ENCODE measurements at places on chromosomes 6 and 20.

GRCh38 chr6:130019326-130020072, 1.1 kb downstream of the L3MBTL3 start:
- DNase-seq, result no peak

- DNase-seq, result no peak
Measured at GRCh38 chr6:83221889-83222479, 28.8 kb downstream of the RWDD2A start.

DNA sequence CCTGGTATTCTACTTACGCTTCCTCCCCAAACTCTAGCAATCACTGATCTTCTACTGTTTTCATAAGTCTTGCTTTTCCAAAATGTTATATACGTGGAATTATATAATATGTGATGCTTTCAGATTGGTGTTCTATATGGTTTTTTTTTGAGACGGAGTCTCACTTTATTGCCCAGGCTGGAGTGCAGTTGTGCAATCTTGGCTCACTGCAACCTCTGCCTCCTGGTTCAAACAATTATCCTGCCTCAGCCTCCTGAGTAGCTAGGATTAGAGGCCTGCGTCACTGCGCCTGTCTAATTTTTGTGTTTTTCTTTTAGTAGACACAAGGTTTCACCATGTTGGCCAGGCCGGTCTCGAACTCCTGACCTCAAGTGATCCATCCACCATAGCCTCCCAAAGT, 10.9 kb upstream of the FAM83D start:
- no peak for DNase-seq

DNA sequence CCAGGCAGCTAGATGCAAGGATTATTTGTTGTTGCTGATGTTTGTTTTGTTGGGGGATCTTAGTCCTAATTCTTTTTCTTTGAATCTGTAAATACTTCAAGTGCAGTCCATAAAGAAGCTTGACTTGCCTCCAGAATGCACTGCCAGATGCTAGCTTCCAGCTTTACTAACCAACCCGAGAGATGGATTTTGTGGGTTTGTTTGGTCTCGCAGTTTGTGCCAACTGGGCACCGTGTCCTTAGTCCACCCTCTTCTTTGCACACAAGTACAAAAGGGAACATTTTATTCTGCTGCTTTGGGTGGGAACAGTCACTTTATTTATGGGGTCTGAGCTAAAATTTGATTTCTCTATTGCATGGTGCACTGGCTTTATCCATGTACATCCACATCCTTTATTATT, 212.0 kb downstream of the PLCB1 start:
- no peak for DNase-seq

DNA sequence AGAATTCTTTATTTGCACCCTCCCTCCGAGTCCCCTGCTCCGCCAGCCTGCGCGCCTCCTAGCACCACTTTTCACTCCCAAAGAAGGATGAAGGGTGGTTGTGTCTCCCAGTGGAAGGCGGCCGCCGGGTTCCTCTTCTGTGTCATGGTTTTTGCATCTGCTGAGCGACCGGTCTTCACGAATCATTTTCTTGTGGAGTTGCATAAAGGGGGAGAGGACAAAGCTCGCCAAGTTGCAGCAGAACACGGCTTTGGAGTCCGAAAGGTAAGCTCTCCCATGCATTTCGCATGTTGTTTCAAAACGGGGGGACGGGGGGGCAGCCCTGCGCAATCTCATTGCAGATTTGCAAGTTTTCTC, 357 bp downstream of the PCSK2 start:
- no peak for DNase-seq

GRCh38 chr6:79076160-79076559, 1.9 kb downstream of the PHIP start:
- no peak for DNase-seq

DNA sequence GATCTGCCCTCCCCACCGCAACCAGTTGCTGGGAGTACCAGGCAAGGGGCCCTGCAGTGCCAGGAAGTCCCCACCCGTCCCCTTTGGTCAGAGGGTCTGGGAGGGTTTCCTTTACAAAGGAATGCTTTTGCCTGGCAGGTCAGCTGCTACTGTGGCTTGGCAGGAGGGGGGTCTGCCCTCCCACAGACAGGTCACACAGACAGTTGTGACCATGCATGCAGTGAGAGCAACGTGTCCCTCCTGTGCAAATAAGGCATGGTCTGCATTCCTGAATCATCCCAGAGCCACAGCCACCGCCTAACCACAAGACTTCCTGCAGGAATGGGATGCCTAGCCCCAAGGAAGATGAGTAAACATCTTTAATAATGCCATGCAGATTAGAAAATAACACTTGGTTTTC, 439 bp upstream of the F13A1 start:
- DNase-seq, result no peak

DNA sequence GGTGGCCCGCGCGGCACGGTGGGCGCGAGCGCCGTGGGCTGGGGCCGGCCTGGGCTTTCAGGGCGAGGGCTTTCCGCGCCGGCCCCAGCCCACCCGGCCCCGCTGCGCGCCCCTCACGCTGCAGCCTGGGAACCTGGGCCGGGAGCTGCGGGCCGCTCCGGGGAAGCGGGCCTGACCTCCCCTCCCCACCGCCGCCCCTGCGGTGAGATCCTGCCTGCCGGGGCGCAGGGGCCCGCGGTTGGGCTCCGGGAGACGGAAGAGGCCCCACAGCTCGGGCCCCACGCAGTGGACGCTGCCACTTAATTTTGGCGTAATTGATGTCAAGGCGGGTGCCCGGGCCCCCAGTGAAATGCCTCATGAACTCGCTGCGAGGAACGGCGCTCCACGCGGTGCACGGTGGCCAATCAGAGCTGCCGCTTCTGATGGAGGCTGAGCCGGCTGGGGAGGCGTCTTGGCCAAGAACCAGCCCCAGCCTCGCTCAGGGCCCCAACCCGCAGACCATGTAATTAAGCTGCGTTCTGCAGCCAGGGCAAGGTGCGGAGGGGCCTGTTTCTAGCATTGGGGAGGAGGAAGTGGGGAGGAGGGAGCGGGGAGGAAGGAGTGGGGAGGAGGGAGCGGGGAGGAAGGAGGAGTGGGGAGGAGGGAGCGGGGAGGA, 96.1 kb upstream of the BHLHE23 start:
- DNase-seq, result no peak

DNA sequence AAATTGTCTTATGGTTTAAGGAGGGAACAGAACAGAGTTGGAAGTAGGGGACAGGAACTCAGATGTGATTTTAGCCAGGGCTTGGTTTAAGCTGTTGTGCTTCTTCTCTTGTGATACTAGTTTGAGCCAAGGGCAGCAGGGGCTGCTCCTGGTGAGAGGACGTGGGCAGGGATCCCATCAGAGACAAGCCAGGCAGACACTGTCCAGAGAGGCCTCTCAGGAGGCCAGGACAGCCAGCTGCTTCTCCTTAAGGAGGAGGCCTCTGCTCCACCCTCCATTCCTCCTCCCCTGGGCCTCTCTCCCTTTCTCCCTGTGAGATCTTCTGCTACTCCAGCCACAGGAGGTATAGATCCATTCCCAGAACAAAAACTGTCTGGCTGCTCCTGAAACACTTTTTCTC, 108.4 kb upstream of the MLN start:
- DNase-seq, result no peak

DNA sequence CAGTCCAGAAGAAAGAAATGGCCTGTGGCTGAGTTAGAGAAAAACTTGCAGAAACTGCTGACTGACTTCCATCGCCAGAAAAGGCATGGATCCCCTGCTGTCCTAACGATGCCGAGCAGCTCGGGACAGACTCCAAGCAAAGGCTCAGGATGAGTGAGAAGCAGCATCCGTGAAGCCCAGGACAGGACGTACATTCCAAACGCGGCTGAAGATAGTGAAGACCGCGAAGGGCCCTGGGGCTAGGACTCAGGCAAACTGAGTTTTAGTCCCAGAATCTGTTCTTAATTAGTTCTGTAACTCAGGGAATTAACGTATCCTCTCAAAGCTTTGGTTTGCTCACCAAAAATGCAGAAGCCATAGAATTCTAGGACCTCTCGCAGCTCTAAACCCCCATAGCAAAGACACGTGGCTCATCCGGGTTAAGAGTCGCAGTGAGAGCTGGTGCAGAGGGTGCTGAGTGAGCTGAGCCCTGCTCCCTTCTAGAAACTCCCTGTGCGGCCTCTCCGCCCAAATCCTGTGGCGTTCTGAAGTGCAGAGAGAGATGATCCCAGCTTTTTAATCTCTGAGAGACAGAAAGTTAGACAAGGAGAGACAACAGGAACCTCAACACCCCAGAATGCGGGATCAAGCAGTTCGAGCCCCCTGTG, 132.9 kb upstream of the THBS2 start:
- peak; percentile 72 for DNase-seq

- no peak for DNase-seq
Measured at GRCh38 chr20:4603724-4604123, 118.0 kb upstream of the PRND start.

DNA sequence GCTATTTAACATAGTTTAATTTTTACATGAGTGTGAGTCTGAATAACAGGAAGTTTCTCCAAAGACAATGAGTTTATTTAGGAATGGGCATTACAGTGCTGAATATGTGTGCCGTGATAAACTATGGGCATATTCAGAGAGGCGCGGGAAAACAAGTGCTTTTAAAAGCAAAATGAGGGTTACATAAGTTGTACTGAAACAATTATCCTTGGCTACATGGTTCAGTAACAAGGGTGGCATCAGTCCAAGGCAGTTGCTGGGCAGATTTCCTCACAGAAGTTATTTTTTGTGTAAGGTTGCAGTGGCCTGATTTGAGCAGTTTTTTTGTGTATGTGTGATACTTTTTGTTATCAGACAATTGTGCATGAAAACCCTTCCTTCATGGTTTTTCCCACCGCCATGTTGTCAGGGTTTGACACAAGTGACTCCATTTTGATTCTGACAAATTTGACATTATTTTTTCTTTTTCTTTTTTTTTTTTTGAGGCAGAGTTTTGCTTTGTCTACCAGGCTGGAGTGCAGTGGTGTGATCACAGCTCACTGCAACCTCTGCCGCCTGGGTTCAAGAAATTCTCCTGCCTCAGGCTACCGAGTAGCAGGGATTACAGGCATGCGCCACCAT, 22.3 kb upstream of the PXDC1 start:
- no peak for DNase-seq

GRCh38 chr6:161418463-161418945, 144.6 kb upstream of the AGPAT4 start:
- peak; percentile 67 for DNase-seq

- DNase-seq, result no peak
Measured at GRCh38 chr6:34305497-34305896, 56.7 kb upstream of the SMIM29 start.

DNA sequence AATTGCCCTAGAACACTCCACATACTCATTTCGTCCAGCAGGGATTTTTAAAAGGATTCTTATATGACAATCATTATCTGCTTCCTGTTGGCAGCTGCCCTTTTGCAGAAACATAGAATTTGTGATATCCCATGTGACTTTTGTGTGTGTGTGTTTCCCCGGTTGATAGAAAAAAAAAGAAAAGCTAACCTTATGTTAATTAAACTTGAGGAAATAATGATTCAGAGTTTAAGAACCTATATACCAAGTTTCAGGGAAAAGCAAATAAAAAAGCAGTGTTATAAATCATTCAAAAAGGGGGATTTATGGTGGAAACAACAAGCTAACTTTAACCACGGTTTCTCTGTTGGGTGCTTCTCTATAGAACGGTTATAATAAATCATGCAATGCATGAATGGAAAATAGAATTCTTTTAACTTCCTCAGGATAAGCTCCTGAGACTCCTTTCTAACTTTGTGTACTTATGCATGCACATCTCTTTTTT, 826.9 kb upstream of the EYS start:
- no peak for DNase-seq

- DNase-seq, result no peak
Measured at GRCh38 chr6:132812756-132813172, 1.6 kb upstream of the RPS12 start.

Data from AG09309 (cell line).